Stimulated activated CD8-positive, alpha-beta memory T cell treated with anti-CD3 and anti-CD28 coated beads, Interleukin-12 subunit alpha, Interleukin-12 subunit beta, amount 100 ng/mL, for 4 hours (primary cell): ENCODE measurements at places on chromosomes 2 and 18.

DNA sequence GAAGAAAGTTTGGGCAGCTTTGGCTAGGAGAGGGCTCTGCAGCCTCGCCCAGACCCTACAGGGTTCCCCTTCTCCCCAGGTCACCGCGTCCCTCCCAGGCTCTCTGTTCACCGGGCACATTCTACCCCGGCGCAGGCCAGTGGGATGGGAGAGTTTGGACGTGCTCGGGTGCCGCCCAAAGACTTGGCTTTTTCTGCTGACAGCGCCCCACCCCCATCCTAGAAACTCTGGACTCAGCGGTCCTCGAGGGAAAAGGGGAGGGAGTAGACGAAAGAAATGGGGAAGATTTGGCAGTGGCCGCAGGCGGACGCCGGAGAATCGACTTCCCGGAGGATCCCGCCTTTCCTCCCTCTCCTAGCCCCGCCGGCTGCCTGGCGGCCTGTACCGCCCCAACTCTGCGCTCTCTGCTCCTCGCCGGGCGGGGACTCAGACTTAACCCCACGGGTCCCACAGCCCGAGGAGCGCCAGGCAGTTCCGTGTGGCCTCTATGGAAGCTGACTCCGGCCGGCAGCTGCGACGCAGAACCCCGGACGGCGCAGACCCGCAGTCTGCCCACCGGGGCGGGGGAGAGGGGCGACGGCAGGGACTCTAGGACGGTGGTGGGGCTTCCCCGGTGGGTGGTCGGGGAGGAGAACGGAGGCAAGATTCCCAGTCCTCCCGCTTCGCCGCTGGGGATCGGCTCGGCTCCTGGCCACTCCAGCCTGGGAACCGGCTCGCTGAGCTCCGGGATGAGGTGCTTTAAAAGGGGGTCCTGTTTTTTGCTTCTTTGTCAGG lies 863 bp upstream of the SIX2 start:
- no peak for DNase-seq

GRCh38 chr2:201847481-201847880 lies 41.1 kb downstream of the CDK15 start:
- DNase-seq, result no peak

DNA sequence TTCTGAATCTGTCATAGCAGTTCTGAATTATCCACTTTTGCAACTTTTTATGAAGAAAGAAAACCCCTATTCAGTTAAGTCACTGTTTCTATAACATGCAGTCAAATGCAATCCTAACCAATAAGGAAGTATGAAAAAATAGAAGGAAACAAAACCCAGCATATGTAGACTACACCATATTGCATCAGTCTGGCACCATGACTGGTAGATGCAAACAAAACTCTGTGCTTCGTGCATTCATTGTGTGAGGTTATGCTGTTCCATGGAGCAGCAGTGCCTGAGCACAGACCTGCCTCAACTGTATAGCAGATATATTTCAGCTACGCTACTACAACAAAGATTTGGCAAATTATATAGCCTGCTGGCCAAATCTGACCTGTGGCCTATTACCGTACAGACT lies 325.5 kb downstream of the LRP1B start:
- no peak for DNase-seq

GRCh38 chr2:18282026-18282425 lies 278.4 kb downstream of the RDH14 start:
- DNase-seq, result no peak

GRCh38 chr2:42906557-42907411 lies 114.4 kb upstream of the HAAO start:
- DNase-seq, result no peak
